Right renal cortex interstitium (tissue), 3 donors: ENCODE measurements at places on chromosomes 11 and 22.

DNA sequence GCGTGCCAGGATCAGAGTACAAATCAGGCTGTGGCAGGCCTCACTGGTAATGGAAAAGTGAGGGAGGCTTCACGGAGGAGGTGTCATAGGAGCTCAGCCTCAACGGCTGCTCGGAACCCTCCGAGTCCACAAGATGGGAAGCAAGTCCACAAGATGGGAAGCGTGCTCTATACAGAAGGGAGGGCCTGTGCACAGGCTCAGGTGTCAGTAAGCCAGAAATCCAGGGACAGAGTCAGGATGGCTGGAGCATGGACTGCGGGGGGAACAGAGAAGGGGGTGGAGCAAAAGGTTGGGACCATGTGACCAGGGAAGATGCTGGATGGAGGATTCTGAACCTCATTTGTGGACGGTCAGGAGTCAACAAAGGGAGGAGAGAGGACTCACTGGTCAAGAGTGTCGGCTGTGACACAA lies 3.4 kb upstream of the DPP3 start:
- no peak for DNase-seq

DNA sequence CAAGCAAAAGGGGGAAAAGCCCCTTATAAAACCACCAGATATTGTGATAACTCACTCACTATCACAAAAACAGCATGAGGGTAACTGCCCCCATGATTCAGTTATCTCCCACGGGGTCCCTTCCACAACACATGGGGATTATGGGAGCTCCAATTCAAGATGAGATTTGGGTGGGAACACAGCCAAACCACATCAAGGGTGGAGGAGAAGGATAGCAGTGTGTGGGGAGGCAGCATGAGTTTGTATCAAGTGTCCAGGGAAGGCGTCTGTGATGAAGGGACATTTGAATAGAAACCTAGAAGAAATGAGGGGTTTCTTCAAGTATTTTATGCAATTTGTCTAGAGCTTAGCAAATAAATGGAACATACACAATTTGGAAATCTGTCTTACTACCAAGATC lies 98.2 kb downstream of the SLC1A2 start:
- no peak for DNase-seq

DNA sequence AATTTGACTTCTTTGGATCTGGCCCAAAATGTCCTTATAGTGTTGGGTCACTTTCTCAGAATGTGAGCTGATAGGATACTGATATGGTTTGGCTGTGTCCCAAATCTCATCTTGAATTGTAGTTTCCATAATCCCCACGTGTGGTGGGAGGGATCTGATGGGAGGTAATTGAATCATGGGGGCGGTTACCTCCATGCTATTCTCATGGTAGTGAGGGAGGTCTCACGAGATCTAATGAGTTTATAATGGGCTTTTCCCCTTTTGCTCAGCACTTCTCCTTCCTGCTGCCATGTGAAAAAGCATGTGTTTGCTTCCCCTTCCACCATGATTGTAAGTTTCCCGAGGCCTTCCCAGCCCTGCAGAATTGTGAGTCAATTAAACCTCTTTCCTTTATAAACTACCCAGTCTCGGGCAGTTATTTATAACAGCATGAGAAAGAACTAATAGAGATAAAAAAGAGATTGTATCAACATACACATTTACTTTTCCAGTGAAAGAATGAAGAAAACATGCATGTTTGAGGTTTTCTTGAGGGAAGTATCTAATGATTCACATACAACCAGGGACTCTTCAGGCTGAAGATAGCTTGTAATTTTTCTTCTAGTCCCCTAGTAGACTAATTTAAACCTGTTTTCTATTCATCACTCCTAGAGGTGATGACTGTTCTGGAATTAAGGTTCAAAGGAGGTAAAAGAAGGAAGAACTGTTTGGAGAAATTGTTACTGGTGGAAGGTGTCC lies 17.3 kb upstream of the CSTF3 start:
- DNase-seq = no peak

DNA sequence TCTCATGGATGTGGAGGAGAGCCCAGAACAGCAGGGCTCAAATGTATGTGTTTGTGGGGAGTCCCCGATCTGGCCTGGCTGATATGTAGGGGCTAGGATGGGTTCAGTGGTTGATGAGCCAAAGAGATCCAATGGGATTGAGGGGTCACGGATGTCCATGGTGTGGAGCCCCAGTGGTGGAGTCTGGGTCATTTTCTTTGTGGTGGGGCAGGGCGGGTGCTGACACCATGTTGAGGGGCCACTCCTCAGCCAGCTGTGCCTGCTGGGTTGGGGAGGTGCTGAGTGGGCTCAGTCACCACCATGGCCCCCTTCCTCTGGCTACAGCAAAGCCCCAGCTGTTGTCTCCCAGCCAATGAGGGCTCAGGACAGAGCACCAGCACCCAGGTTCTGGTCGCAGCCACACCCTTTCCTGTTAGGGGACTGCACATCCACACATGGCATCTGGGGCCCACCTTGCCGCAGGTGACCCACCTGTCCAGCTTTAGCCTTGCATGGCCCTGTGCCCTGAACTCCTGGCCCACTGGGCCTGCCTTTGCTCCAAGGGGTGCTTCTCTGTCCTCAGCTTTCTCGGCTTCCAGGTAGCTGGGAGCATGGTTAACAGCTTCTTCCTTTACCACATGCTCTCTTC lies 3.2 kb upstream of the GNAZ start:
- DNase-seq = no peak

- no peak for DNase-seq
Measured at GRCh38 chr22:42769574-42770447, 49.1 kb upstream of the A4GALT start.

DNA sequence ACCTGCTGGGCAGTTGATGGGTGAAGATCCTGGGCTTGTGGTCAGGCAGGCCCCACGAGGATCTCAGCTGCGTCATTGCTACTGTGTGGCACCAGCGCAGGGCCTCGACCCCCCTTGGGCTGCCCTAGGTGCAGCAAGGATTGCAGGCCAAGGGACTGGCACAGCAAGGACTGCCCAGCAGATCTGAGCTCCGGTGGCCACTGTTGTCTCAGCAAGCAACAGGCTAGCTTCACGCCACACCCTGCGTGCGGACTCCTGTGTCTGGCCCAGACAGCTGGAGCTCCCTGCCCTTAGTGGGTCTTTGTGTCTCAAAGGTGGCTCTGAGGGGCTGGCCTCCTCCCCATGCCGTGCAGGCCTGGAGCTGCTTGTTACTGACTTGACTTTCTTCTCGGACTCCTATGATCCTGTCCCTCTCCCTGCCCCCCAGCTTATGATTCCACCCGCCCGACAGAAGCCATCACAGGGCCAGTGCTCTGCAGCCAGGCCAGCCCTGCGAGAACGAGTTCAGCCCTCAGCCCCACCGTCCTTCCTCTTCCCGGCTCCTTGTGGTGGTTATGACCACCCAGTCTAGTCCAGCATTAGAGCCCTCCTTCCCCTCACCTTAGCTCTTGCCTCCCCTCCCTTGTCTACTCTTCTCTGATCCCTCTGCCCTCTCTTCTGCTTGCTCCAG lies 295.6 kb downstream of the TBC1D22A start:
- no peak for DNase-seq

DNA sequence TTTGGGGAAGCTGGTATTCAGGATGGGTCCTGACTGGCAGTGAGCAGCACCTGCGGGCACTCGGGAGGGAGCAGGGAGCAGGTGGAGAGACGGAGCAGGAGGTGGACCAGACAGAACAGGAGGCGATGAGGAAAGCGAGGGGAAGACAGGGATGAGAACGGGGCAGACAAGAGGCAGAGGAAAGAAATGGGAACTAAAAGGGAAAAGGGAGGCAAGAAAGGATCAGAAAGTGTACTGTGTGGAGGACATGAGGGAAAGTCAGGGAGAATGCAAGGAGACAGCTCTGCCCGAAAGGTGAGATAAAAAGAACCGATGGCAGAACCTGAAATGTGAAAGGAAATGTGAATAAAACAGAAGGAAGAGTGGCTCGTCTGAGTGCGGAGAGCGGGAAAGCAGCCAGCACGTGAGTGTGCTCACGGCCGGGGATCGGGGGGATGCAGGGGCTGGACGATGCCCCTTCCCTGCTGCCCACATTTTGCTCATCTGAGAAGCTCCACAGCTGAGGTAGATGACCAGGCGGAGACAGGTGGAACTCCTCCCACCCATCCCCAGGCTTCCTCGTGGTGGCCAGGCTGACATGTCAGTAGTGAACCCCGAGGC lies 494.4 kb upstream of the B3GAT1 start:
- no peak for DNase-seq

DNA sequence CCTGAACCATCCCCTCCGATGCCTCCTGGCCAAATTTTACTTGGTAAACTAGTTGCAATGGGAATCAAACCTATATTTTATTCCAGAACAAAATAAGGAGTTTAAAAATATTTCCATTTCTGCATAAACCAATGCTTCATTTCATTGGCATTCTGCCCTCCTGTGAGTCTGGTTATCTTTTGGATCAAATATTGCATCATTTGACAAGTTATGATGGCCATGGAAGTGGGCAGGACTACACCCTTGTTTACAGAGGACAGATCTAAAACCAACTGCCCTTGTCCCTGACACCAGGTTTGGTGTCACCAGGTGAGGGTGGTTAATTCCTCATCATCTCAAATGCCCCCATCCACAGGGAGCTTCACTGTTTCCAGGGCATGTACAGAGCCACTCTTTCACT lies 28.2 kb upstream of the E2F8 start:
- no peak for DNase-seq

- no peak for DNase-seq
Measured at GRCh38 chr22:43438666-43439347, 27.0 kb downstream of the MPPED1 start.

- DNase-seq = no peak
Measured at GRCh38 chr22:44023404-44024287, 456 bp upstream of the PARVB start.

- DNase-seq = no peak
Measured at GRCh38 chr11:120198403-120198786, 12.4 kb upstream of the OAF start.
